ENCODE measurements at places on chromosomes 5 and 9. TPM values are rescaled to one million over a fixed set of nuclear protein-coding genes. Genes with fewer than 3 reads are reported as not detected.

GRCh38 chr5:82599692-82600091 is 321.5 kb upstream of the RPS23 start:
- no peak for DNase-seq

DNA sequence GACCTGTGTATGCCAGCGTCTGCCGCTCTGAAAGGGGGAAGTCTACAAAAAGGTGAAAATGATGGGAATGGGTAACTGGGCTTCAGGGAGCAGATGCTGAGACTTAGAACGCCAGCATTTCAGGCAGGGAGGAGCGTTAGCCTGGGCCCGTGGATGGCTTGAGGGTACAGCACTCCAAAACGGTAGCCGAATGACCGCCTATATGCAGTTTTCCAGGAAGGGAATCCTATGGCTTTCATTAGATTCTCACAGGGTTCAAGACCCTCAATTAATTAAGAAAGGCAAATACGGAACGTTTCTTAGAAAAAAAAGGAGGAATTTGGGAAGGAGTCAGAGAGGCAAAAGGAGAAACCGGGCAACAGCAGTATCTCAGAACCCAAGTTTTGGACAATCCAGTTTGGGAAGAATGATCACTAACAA is 639 bp downstream of the AMACR start:
- DNase-seq = no peak

- DNase-seq = no peak
These were observed 1.8 kb upstream of the MYORG start for GRCh38 chr9:34378376-34379060.

GRCh38 chr9:94909250-94909894 is 182.9 kb downstream of the AOPEP start:
- no peak for DNase-seq

GRCh38 chr5:55411876-55412275 is 104.1 kb downstream of the MTREX start:
- DNase-seq = no peak

- no peak for DNase-seq
These were observed 2.8 kb downstream of the AP3B1 start for GRCh38 chr5:78291687-78292086.

DNA sequence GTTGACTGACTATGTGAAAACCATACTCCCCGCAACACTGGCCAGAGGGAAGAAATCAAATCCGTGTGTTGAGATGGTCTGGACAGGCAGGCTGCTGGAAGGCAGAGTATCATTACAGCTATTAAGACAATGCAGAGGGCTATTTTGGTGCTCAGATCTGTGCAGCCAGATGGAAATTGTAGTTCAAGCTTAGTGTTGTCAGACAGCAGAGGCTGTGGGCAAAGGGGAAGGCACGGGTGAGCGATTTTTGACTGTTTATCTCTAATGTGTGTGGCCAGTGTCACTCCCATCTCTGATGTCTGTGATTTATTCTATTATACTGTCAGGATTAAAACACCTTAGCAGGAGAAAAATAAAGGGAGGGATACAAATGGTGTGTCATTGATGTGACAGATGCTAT is 984.4 kb upstream of the WWC1 start:
- DNase-seq = no peak

DNA sequence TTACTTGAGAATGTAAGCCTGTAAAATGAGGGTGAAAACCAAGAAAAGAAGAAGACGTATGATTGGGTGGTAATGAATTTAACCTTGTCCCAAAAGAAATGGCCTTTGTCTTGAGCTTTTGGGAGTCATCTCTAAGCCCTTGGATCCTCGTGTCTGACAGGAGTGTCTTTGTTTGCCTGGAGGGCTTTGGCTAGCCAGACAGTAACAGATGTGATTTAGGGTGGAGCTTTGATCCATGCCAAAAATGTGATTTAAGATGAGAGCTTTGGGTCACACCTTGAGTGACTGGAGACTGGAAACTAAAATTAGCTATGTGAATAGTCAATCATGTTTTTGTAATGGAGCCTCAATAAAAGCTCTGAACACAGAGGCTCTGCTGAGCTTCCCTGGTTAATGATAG is 25.9 kb upstream of the ZFAND5 start:
- DNase-seq = no peak

Gene ANKRD18B
- polyA plus RNA-seq = 1.1 TPM

DNA sequence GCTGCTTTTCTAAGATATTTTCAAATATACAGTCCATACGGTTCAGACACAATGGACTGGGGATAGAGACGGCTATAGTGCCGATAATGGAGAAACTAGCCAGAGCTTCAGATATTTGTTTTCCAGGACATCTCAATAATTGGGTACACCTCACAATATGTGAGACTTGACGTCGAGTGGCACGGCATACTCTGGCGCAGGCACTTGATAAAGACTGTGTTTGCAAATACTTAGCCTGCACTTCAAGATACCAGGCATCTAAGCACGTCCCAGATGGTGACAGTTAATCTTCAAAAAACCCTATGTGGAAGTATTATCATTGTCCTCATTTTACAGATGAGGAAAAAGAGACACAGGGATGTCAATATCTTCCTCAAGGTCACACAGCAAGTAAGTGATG is 48.5 kb downstream of the SEMA5A start:
- no peak for DNase-seq

Measured in left renal cortex interstitium (tissue), 4 donors.